ENCODE measurements at places on chromosomes 3 and 15. TPM values are rescaled to one million over a fixed set of nuclear protein-coding genes. Genes with fewer than 3 reads are reported as not detected.

FBXO22 gene
- 43.3 TPM for total RNA-seq

DNA sequence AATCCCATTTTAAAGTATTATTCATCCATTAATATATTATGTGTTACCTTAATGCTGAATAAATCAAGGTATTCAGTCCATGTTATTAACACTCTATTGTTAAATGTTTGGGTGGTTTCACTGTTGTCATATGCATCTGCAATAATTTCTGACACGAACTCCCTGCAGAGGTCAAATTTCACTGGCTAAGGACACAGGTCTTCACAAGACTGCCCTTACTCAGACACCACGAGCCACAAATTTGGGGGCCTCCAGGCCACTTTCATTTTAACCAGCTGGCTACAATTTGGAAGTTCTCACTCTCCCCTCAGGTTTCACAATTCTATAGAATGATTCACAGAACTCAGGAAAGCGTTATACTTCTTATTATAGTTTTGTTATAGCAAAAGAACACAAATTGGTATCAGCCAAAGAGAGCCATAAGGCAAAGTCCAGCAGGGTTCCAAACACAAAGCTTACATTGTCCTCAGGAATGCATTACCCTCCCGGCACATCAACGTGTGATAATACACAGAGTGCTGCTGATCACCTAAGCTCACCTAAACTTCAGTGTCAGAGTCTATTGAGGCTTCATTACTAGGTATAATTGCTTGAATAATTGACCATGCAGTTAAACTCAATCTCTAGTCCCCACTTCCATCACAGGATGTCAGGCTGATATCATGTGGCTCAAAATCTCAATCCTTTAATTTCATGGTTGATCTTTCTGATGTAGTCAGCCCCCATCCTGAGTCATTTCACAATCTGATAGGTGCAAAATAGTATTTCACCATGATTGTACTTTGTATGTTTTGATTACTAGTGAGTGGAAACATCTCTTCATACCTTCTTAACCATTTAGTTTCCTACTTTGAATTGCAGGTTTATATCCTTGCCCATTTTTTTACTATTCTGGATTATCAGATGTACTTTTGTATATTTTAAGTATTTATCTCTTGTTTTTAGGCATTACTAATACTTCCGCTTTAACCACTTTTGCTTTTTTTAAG, 441.4 kb upstream of the AGTR1 start:
- DNase-seq, result no peak

MESP2 gene
- total RNA-seq, result 0.28 TPM

- DNase-seq, result no peak
Observed at GRCh38 chr15:71153823-71154524, 38.7 kb downstream of the THSD4 start.

SLC28A1 gene
- not detected for total RNA-seq

DNA sequence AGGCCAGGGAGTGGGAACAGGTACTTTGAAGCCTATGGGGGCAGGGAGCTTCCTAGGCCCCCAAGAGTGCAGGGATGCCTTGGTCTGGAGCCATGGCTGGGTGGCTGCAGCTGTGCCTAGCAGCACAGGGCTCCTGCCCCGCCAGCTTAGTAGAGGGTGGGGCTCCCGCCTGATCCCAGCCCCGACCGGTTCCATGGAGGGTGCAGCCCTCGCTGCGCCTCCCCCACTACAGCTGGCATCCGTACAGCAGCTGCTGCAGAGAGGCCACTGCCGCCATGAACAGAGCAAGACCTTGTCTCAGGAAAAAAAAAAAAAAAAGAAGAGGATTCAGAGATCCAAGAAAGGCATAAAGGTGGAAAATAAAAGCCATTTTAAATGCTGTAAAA, 277.2 kb downstream of the UBE2E2 start:
- DNase-seq, result no peak

GRCh38 chr3:45775571-45776300, 20.6 kb downstream of the SLC6A20 start:
- no peak for DNase-seq

GRCh38 chr3:10426346-10427220, 78.8 kb downstream of the ATP2B2 start:
- peak; percentile 28 for DNase-seq

DNA sequence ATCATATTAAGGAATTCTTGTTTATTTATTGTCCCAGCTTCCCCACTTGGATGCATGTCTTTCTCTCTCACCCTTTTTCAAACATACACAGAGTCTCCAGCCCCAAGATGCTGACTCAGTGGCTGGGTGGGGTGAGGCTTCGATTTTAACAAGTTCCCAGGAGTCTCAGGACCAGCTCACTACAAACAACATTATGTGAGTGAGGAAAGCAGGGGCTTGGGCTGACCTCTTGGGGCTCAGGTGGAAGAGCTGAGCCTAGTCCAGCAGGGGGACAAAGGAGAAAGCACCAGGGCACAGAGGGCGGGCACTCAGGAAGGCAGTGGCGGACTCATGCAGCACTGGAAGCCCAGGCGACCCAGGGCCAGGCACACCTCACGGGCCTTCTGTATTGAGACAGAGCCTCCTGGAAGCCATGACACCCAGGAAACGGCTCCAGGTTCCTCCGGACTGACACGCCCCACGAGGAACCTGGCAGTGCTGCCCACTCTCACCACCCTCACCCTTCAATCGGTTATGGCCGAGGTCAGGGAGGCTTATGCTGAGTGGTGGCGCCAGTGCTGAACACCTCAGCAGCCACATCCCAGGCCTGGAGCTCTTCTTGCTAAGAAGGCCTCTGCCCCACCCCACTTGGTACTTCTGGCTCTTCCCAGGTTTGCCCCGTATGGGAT, 97.4 kb downstream of the LRIG1 start:
- peak; percentile 74 for DNase-seq

IFT122 gene
- 27.2 TPM for total RNA-seq

- DNase-seq, result peak; percentile 80
Observed at GRCh38 chr3:111723293-111724215, 128.4 kb upstream of the ZBED2 start.

TM4SF4 gene
- total RNA-seq, result 1.6 TPM

DNA sequence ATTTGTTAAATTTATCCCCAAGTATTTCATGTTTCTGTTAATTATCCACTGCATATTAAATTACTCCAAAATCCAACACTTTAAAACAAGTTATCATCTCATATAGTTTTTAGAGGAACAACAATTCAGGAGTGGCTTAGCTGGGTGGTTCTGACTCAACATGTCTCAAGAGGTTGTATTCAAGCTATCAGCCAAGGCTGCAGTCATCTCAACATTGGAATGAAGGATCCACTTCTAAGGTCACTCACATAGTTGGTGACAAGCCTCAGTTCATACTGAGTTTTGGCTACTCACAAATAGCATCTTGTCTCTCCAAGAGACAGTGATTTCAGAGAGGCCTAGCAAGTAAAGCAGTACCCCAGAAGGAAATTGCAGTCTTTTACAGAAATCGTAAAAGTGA, 134.7 kb downstream of the NR2E3 start:
- peak; percentile 4 for DNase-seq

GRCh38 chr3:143429628-143430514, 310.3 kb downstream of the CHST2 start:
- DNase-seq, result peak; percentile 27

FEZF2 gene
- not detected for total RNA-seq

CEMIP gene
- total RNA-seq, result 51.9 TPM
